ENCODE measurements at places on chromosomes 12 and 14. TPM values are rescaled to one million over a fixed set of nuclear protein-coding genes. Genes with fewer than 3 reads are reported as not detected.

Gene HOXC9
- not detected for total RNA-seq

Gene SART3
- 16.9 TPM for total RNA-seq

Gene PUS1
- total RNA-seq, result 15.1 TPM

- H3K27me3 ChIP-seq, result no peaks in the 10 kb centered on the region
- no peaks in the 10 kb centered on the region for H3K4me1 ChIP-seq
- no peak overlapping the region for H3K27ac ChIP-seq
- DNase-seq, result no peak
- H3K36me3 ChIP-seq, result no peaks in the 10 kb centered on the region
Measured at GRCh38 chr12:32486158-32486557, 86.8 kb downstream of the FGD4 start.

DNA sequence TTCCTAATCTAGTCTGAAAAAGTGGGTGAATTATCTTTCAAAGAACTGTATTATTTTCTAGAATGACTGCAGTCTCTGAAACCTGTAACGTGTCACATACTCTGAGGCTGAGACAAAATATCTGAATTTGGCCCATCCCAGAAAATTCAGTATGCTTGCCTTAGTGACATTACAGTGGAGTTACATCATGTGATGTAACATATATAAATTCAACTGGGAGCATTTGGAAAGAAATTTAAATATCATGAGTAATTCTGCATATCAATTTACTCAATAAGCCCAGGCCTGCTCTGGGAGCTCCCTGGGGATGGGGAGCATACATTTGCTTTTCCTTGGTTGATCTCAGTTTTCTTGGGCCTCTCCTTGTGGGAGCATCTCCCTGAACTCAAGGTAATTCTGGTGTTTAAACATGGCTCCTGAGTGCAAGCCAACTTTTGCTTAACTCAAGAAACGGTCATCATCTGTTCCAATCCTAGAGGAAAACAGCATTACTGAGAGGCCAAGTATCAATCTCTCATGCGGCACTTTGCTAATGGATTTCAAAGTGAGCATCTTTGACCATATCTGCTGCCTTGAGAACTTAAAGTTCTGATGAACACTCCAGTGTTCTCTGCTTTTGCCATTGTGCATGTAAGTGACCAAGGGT, 54.4 kb downstream of the AKAP6 start:
- no peak overlapping the region for H3K4me3 ChIP-seq
- H3K27ac ChIP-seq, result no peak overlapping the region

- no peaks in the 10 kb centered on the region for H3K4me1 ChIP-seq
- DNase-seq, result no peak
- no peaks in the 10 kb centered on the region for H3K36me3 ChIP-seq
Measured at GRCh38 chr14:92500491-92500941, 13.1 kb upstream of the RIN3 start.

GRCh38 chr14:20707622-20708021, 19.1 kb downstream of the ANG start:
- no peak overlapping the region for H3K4me3 ChIP-seq
- H3K27ac ChIP-seq, result no peak overlapping the region
- H3K27me3 ChIP-seq, result no peaks in the 10 kb centered on the region
- no peaks in the 10 kb centered on the region for H3K4me1 ChIP-seq
- no peak for DNase-seq

DNA sequence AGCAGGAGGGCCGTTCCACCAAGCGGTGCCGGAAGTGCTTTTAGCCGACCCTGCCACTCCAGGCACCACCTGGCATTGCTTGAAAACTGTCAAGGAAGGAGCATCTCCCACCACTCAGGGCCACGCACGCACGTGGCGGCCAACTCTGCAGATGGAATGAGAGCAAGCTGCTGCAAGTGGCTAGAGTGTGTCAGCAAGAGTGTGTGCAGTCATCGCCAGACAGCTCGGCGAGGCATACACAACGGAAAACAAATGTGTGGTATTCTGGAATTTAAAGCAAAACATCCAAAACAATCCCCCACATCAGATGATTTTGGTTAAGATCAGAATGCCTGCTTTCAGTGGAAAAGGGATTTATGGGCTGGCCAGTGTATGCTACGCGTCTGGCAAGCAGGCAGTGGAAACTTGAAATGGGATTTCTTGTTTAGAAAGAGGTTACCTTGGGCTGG, 11.2 kb downstream of the CD9 start:
- no peaks in the 10 kb centered on the region for H3K4me1 ChIP-seq
- DNase-seq, result no peak
- no peaks in the 10 kb centered on the region for H3K36me3 ChIP-seq
- H3K4me3 ChIP-seq, result no peak overlapping the region
- no peak overlapping the region for H3K27ac ChIP-seq

All from right lobe of liver (tissue), 6 donors.